ENCODE measurements at places on chromosomes 2 and 18.

DNA sequence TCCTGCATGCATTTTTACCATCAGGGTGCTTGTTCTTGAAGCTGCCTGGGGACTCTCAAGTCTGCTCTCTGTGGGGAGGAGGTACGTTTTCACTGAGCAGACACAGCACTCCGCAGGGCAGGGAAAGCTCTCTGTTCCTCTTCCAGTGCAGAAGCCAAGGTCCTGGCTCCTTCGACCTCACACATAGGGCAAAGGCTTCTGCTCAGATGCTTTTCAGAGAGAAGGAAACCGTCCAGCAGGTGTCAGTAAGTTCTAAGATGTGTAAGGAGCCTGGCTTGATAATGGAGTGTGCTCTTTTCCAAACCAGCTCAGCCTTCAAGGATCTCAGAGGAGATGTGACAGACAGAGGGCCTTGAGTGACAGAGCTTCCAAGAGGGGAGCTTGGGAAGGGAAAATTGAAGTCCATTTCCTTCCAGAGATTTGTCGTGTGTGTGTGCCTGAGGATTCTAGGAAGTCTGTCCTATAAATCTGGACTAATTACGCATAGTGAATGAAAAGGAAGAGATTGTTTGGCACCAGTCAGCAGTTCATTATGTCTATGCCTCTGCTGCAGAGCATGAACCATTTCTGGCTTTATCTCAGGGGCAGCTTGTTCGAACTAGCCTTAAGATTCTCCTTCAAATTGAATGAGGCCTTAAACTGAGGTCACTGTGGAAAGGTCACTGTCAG, 67.3 kb upstream of the UPP2 start:
- no peak for DNase-seq

- no peak for DNase-seq
Measured at GRCh38 chr18:24949908-24950307, 402.1 kb downstream of the ZNF521 start.

DNA sequence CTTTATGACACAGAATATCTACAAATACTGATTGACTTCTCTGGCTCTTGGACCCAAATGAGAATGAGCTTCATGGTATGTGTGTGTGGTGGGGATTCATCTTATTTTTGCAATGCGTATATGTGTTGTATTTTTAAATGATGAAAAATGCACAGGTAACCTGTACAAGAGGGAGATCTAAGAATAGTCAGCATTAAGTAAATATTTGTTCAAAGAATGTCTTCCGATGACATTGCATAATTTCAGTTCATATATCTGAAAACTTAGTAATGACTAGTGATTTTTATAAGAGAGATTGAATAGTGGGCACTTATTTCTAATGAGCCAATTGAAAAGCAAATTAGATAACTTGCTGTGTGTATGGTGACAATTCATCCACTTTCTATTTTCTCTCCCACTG, 66.4 kb downstream of the EML6 start:
- DNase-seq: no peak

- no peak for DNase-seq
Measured at GRCh38 chr18:62071071-62071470, 115.8 kb downstream of the PIGN start.

GRCh38 chr2:3291113-3291512, 86.5 kb downstream of the EIPR1 start:
- no peak for DNase-seq

- DNase-seq: no peak
Measured at GRCh38 chr18:57916684-57917083, 113.6 kb upstream of the ATP8B1 start.

DNA sequence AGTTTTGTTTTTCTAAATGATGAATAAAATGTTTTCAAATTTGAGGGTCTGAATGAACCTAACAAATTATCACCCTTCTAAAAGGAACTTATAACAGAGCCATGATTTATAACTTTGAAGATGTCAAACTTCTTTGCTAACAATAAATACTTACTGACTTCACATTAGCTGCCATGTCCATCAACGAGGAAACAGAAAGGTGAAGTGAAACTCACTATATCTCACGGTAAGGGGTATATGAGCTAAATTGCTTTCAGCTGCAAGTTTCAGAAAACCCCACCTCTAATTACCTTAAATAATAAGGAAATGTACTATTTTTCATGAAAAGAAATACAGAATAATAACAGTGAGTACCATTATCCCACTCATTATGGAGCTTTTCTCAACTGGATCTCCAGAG, 350.8 kb upstream of the NT5C1B start:
- DNase-seq: no peak

- DNase-seq: no peak
Measured at GRCh38 chr2:155972916-155973315, 359.6 kb downstream of the NR4A2 start.

DNA sequence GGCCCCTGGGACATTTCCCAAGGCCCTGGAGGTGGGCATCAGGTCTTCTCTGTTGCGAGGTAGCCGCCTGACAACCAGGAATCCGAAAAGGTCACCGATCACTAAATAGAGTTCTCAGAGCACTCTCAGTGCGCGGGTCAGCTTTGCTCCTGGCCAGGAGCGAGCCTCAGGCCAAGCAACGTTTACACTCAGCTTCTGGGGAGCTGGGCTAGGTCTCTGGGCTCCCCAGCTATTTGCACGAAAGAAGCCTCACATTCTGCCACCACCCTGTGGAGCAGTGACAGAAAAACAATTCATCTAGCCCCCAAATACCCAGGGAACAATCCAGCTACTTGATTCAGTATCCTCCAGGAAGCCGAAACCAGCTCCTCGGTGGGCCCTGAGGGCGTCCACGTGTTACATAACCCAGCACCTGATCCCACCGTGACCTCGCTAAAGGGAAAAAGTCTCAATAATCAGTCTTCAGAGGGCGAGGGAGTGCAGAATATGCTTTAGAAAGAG, 3.3 kb downstream of the SH3BP4 start:
- no peak for DNase-seq

DNA sequence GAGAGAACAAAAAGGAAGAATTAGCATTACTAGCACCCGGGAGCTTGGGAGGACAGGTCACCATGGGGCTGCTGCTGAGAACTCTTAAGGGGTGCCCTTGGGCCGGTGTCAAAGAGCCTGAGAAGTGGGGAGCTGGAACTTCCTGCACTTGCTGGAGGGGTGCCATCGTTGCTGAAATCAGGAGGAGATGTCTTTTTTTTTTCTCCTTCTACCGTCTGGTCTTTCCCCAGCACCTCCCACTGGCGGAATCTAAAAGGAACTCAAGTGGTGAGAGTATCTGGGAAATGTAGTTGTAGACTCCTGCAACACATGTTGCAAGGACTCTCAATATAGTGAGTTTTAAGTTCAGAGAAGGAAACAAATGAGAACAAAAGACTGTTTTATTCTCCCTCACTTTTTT, 6.1 kb upstream of the AMMECR1L start:
- DNase-seq: no peak

DNA sequence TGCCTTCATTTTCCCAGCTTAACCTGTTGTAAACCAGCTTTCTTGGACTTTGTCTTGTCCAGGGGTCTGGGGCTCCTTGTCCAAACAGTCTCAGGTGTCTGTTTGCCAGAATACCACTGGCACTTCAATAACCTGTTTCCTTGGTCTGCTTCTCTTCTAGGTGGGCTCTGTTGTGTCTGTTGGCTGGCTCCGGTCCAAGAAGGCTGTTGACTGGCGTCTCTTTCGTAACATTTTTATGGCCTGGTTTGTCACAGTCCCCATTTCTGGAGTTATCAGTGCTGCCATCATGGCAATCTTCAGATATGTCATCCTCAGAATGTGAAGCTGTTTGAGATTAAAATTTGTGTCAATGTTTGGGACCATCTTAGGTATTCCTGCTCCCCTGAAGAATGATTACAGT, 17.0 kb downstream of the SLC20A1 start:
- no peak for DNase-seq

GRCh38 chr18:43542016-43542415, 264.7 kb upstream of the SYT4 start:
- DNase-seq: no peak

- DNase-seq: no peak
Measured at GRCh38 chr2:24482972-24483300, 8.1 kb upstream of the NCOA1 start.

DNA sequence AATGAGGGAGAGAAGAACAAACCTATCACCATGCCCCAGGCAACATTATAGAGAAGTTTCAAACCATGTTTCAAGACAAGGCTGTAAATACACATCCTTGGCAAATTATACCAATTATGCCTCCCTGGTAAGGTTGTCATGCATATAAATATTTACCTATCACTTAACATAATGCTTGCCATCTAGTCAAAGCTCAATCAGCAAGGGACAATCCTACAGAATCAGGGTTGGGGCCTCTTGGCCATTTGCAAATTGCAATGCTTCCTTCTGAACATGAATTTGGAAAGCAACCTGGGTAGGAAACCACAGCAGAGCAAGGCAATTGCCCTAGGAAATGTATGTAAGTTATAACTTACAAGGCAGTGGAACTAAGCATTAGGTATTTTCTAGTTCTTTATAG, 907.2 kb upstream of the CDH2 start:
- no peak for DNase-seq

GRCh38 chr2:11568436-11568835, 34.6 kb downstream of the GREB1 start:
- DNase-seq: no peak

GRCh38 chr2:57181315-57182038, 865.1 kb upstream of the VRK2 start:
- DNase-seq: no peak

DNA sequence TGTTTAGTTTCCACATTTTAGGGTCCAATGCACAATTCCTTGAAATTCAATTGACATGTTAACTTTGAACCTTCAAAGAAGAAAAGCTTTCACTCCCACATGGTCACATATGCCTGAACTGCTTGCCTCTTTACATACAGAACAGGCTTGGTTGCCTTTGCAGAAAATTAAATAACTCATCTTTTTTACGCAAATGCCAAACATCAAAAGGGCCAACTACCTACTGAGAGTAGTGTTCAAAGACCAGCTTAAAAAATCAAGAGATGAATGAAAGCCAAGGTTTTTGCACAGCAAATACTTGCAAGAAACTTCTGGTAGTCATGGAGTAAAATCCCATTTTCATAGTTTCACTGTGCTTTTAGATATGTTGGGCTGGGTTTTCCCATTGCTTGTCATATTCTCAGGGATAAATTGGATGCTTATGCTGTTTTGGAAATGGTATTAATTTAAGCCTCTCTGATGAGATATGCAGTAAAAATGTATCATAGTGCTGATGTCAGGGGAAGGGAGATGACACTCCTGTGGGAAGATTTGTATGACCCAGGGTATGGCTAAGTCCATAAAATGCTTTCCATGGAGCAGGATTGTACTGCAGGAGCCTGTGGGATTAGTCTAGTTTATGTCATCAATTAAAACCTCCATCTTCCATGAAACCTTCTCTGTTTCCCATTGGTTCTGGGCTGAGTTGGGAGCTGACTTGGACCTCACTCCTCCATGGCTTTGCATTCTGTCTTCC, 60.6 kb upstream of the DARS1 start:
- no peak for DNase-seq

DNA sequence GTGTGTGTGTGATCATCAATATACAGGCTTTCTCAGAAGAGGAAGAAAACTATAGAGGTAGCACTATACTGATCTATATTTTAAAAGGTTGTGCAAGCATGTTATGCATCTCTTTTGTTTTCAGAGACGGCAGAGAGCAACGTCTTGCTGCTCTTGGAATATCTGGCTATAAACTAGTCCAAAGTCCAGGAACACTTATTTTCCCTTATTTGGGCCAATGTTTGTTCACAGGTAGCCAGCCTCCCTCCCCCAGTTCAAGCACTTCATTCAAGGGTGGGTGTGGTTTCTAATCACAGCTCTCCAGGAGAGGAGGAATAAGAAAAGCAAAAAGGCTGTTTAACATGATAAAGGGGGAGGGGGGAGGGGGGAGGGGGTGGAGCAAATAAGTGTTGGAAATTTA, 4.2 kb downstream of the FZD5 start:
- DNase-seq: no peak

DNA sequence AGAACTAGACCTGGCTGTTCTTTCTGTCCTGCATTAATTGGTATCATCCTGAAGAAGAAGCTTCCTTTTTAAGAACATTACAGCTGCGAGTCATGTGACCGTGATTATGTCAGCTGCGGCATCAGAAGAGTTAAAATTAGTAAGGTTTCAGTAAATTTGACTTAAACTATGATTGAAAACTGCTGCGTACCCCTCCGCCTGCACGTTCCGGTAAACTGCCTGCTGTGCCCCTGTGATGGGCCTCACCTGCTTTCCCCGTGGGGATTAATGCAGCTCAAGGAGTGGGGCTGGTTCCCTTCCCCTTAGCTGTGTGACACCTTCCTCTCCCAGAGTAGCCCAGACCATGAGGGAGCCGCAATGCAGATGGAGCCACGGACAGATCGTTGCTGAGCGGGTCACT, 36.1 kb upstream of the MYO3B start:
- DNase-seq: no peak

GRCh38 chr18:60905699-60906098, 427.5 kb upstream of the CDH20 start:
- no peak for DNase-seq

DNA sequence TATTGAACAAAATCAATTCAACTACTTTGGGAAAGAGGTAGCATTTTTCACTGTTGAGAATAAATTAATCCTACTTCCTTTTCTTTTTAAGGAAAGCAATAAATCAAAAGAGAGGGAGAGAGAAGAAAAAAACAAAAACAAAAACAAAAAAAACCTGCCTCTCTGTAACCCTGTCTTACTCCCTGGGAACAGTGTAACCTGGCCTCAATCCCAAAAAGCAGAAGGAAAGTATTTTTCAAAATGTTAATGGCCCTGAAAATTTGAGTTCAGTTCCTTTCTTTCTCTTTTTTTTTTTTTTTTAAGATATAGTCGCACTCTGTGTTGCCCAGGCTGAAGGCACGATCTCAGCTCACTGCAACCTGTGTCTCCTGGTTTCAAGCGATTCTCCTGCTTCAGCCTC, 35.9 kb downstream of the RHOB start:
- DNase-seq: no peak

GRCh38 chr18:23573626-23574431, 12.5 kb downstream of the NPC1 start:
- DNase-seq: peak; percentile 12

GRCh38 chr18:8619041-8619440, 9.8 kb downstream of the RAB12 start:
- DNase-seq: no peak

DNA sequence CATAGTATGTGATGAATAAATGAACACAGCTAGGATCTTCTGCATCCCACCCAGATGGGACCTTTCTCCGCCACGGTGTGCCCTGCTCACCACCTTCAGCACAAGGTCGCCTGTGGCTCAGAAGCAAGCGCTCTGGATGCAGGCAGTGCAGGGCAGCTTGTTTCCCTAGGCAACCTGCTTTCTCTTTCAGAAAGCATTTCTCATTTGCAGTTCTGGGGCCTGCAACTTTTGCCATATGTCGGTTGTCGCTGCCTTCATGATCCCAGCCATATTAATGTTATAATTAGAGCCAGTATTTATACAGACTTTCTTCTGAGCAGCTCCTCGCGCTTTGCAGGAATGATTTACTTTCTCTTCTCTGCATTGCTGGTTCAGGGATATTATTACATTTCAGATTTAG, 692.8 kb downstream of the RNF144A start:
- DNase-seq: no peak

DNA sequence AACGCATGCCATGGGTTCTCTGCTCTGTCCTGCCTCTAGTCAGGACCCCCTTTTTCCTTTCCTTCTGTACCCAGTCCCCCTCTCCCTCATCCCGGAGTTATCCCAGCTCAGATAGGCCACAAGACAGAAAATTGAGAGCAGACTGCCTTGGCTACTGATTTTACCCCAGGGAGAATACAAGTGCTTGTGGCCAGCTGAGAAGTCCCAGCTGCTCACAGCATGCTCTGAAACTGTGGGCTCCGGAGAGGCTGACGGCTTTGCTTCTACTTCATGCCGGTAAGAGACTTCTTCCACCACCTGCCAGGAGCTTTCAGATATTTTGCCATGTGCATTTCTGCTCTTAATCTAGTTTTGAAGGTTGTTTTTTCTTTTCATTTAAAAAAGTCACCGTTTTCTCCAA, 20.0 kb upstream of the SIX2 start:
- no peak for DNase-seq

Data from activated T-cell treated with anti-CD3 and anti-CD28 coated beads for 48 hours (primary cell).